ENCODE measurements at places on chromosomes 13 and 19.

DNA sequence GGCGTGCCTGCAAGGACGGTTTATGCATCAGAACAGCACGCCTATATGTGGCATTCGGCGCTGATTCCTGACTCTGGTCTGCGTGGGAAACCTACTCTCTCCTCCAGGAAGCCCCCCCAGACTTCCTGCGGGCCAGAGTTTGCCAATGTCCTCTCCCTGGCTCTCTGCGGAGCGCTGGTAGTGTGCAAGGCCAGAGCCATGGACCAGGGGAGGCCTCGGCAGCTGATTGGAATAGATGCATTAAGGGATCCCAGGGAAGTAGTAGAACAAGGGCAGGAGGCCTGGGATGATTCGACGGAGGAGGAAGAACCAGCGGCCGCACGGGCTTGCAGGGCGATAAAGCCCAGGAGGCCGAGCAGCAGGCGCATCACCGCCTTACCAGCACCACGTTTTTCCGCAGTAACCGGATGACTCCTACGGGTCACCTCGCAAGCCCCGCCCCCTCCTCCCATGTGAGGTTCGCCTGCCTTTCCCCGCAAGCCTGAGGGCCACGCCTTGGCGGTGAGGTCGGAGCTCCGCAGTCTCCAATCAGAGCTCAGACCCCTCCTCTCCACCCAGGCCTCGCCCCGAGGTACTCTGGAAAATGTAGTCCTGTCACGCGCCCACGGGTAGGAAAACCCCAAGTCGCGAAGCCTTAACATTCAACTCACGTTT is 5.0 kb downstream of the CLEC11A start:
- peak; percentile 89 for DNase-seq

GRCh38 chr13:21256351-21256761 is 79.9 kb downstream of the MRPL57 start:
- DNase-seq: no peak

DNA sequence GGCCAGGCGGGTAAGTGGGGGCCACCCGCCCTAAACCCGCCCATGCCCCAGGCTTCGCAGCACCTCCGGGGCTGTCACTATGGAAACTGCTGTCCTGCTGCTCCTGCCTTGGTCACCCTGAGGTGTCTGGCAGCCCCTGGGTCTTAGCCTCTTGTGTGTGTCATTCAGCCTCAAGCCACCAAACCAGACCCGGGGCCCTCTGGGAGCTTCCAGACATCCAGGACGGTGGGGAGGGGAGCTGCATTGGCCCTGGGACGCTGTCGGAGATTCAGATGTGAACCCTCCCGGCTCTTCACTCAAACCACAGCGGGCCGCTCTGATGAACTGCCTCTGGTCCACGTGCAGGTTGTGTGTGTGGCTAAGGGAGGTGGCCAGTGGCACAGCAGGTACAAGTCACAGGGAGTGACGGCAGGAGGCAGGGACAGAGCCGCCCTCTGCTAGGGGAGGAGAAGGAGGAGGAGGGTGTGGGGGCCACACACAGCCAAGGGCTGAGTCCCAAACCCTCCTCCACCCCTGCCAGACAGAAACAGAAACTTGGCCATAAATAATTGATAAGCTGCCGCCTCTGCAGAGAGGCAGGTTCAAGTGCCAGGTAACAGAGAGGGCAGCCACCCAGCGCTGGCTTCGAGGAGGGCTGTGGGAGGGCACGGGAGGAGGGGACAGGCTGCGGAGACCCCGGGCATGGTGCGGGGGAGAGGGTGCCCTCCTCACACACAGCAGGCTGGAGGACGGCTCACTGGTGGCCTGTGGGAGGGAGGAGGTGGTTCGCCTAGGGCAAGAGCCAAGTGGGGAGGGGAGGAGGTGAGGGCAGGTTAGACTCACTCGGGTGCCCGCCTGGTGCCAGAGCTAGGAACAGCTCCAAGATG is 8.0 kb downstream of the NANOS3 start:
- DNase-seq: no peak

DNA sequence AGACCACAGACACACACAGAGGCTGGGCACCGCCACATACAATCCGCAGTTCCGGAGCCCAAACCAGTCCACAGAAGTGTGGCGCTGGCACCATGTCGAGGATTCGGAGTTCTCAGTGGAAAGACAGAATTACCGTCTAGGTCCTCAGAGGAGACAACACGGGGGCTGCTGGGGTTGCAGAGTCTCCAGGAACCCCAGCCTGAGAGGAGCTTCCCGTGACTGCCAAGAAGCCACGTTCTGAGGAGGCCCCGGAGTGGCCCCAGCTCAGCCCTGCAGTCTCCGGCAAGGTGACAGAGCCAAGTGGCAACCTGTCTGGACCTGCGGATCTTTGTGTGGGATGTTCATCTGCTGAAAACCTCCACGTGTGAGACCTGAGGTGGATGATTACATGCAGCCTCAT is 7.3 kb upstream of the ADPRHL1 start:
- DNase-seq: no peak

DNA sequence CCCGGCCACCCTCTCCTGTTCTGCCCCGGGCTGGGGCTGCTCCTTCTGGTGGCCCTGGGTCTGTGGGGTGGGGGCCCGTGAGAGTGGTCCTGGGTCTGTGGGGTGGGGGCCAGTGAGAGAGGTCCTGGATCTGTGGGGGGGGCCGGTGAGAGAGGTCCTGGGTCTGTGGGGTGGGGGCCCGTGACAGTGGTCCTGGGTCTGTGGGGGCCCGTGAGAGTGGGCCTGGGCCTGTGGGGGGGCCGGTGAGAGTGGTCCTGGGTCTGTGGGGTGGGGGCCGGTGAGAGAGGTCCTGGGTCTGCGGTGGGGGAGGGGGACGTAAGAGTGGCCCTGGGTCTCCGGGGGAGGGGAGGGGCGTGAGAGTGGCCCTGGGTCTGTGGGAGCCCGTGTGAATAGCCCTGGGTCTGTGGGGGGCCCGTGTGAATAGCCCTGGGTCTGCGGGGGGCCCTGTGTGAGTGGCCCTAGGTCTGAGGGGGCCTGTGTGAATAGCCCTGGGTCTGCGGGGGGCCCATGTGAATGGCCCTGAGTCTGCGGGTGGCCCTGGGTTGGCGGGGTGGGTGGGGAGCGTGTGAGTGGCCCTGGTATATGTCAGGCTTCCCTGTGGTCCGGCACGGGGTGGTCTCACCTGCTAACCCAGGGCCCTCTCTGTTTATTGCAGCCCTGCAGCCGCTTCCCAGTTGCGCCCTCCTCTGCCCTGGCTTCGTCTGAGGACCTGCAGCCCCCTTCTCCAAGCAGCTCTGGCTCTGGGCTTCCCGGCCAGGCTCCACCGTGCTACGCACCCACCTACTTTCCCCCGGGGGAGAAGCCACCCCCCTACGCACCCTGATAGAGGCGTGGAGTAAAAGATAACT is 52.3 kb downstream of the TMEM255B start:
- DNase-seq: no peak

DNA sequence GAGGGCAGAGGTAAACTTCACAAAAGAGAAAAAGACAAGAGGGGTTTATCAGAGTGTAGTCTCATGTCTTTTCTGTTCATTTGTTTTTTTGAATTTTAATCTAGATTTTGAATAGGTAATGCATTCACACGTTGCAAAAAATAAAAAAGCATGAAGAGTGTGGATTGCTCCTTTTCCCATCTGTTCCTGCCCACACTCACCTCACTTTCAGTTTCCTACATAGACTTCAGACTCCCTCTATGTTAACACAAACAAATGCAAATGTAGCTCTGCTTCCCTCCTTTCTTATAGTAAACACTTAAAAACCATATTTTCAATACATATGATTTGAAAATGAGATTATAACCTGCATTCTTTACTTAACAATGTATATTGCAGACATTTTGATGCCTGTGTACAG is 20.3 kb downstream of the TNFSF13B start:
- DNase-seq: no peak

- DNase-seq: no peak
Observed at GRCh38 chr13:111437856-111438547, 117.6 kb downstream of the TEX29 start.

DNA sequence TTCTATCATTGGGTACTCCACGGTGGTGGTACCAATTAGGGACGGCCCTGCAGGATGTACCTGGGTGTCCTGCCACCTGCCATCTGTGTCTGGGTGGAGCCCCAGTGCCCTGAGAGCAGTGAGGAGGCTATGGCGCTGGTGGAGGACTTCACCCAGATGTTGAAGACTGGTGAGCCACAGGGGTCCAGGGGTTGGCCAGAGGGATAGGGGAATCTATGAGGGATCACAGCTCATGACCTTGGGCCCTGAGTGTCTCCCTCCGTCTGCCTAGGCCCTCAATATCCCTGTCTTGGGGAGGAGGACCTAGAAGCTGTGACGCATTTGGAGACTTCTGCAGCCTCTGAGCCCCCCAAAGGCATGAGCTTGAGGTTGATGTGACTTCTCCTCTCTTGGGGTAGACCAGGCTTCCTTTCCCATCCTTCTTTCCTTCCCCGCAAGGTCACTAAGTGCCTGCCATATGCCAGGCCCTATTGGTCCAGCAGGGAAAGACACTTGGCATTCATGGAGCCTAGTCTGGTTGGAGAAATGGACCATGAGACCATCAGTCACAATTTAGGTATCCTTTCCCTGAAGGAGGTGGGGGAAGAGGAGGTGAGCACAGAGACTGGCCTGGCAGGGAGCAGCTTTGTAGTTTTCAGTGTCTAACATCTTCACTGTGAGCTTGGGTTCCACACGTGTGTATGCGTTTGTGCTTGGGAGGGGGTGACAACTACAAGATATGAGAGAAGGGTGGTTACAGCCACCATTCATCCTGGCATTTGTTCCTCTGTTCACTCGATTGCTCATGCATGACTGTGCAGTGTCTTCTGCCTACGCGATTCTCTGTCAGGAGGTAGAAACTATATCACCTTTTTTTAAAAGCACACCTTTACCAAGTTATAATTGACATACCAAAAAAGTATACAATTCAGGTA is 5.1 kb upstream of the MZF1 start:
- peak; percentile 47 for DNase-seq

- DNase-seq: no peak
Observed at GRCh38 chr13:30345426-30346100, 38.2 kb upstream of the KATNAL1 start.

DNA sequence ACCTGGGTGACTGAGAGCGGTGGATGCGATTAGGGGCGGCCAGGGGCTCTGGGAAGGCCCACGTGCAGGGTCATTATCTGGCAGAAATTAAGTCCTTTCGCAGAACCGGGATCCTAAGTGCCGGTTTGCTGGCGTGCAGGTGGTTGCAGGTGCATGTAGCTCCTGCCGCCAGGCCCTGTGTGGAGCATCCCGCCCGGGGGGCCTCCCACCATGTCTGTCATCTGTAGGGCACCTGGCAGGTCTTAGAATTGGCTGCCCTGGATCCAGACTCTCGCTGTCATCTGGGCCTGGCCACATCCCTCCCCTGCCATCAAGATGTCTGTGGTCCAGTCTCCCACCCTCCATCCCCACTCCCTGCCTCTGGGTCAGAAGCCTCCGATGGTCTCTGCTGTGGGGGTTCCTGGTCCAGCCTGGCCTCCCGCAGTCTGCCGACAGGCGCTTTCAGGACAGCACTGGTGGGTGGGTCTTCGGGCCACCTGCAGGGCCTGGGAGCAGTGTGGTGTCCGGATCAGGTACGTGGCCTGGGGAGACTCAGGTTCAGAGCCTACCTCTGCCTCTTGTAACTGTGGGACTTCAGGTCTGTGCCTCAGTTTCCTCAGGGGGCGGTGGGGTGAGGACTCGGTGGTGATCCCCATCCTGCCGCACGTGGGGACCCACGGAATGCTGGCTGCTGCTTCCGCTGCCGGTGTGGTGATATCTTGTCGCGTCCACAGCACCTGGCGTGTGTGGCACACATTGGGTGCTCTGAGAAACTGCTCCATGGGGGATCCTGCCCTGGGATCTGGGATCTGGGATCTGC is 5.4 kb downstream of the GNA11 start:
- DNase-seq: no peak

GRCh38 chr13:106503730-106504453 is 31.6 kb downstream of the EFNB2 start:
- no peak for DNase-seq

- peak; percentile 50 for DNase-seq
Observed at GRCh38 chr19:16369664-16370576, 45.3 kb downstream of the KLF2 start.

DNA sequence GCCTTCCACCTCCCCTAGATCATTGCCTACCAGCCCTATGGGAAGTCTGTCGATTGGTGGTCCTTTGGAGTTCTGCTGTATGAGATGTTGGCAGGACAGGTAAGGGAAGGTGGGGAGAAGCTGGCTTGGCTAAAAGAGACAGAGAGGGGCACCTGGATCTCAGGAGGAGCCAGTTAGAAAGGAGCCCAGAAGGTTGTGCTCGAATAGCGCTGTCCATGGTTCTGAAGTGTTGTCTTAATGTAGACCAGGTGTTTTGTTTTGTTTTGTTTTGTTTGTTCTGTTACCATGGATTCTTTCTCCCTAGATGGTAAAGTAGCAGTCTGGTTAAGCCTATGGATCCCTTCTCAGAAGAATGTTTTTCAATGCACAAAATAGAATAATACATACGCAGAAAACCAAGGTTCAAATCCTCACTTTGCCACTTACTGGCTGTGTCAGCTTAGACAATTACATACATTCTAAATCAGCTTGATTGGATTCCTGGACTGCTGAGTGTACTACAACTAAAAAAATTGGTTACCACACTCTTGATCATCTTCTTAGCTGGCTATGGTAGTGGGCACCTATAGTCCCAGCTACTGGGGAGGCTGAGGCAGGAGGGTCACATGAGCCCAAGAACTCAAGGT is 5.9 kb upstream of the CACNG7 start:
- DNase-seq: no peak

DNA sequence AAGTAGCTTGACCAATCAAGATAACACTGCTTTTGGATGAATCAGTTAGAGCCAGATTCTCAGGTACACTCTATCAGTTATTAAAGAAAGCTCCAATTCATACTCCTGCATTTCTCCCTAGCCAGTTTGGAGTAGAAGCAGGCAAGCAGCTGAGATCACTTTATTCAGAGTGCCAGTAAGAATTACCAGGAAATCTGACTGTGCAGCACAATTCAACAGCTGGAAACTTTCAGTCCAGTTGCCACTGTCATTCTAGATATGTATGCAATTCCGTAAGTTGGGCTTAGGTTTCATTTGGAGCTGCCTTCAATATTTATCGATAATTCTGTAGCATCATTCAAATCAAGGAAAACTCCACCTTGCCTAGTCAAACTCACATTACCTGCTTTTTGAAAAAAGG is 2625.6 kb upstream of the PCDH20 start:
- no peak for DNase-seq

DNA sequence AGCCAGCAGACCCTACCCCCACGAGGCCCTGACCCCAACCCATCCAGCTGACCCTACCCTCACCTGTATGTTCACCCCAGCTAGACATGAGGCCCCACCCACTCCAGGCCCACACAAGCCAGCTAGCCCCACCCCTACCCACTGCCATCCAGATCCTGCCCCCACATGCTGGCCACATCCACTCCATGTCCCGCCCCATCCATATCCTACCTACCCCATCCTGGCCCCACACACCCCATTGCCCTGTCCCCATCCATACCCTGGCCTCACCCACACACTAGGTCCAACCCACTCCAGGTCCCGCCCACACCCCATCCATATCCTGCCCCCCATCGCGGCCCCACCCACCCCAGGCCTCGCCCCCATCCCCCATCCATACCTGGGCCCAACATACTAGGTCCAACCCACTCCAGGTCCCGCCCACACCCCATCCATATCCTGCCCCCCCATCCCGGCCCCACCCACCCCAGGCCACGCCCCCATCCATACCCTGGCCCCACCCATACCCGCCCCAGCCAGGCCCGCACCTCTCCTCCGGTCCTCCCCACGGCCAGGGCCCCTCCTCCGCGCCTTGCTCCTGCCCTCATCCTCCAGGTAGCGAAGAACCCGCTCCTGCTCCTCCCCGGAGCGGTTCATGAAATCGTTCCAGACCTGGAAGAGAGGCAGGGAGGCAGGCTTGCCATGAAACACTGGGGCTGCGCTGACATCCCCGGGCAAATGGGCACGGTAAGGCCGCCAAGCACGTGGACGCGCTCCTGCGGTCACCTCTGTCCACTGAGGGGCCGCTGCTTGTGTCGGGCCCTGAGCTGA is 7.2 kb downstream of the RNU6-9 start:
- peak; percentile 50 for DNase-seq
